ENCODE measurements at places on chromosomes 12 and 14. TPM values are rescaled to one million over a fixed set of nuclear protein-coding genes. Genes with fewer than 3 reads are reported as not detected.

PTGER2 gene
- 7.2 TPM for total RNA-seq

SLC5A8 gene
- total RNA-seq: not detected

TAS2R10 gene
- 2.5 TPM for total RNA-seq

ART4 gene
- 2.3 TPM for total RNA-seq

GRCh38 chr12:88866881-88867280 lies 286.6 kb upstream of the KITLG start:
- DNase-seq: no peak

DNA sequence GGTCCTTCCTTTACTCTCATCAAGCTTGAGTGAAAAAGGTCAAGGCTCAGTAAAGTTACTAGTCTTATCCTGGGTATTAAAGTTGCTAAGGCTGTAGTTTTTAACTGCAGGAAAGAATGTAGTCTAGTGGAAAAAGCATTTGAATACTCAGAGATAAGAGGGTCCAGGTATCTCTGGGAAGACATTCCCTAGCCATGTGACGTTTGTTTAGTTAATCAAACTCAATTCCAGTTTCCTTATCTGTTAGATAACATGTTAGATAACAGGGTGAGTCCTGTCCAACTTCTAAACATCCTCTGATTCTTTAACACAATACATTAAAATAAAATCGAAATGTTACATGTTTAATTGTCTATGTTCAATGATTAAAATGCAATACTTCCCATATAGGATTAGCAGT lies 720.7 kb upstream of the LMO3 start:
- DNase-seq: no peak

DNA sequence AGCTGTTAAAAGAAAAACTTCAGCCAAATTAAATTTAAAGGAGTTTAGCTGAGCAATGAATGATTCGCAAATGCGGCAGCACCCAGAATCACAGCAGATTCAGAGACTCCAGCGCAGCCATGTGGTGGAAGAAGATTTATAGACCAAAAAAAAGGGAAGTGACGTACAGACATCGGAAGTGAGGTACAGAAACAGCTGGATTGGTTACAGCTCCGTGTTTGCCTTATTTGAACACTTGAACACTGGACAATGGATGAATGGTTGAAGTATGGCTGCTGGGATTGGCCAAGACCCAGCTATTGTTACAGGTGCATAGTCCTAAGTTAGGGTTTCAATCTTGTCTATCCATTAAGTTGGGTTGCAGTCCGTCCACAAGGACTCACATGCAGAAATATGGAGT lies 42.6 kb downstream of the GALNT8 start:
- no peak for DNase-seq

DNA sequence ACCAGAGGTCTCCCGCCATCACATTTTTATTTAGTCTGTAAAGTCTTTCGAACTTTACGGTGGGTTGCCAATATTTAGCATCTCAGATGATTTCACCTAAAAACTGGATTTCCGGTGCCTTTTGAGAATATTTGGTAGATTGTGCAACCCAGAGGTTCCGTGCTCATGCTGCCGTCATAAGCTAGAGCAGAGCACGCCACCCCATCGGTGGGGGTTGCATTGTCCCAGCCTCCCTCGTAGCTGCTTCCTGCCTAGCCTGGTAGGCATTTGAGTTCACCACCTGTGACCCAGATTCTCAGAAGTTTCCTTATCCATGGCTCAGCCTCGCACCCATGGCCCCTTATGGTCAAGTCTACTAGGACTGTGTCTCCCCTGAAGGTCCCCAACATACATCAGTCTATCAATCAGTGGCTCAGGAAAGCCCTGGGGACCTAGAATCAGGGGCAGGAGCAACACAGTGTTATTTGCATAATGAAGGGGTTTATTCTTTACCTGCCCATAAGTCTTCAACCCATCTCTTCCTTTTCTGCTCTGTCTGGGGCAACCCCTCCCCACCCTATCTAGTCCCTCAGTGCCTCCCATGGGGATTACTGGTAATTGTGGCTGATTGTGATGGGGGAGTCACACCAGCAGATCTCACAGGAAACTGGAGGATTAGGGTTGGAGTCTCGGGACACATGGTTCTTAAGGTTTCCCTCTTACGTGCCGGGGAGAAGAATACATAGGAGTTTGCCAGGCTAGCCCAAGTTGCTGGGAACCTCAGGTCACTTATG lies 152.3 kb downstream of the PHETA1 start:
- DNase-seq: no peak

DNA sequence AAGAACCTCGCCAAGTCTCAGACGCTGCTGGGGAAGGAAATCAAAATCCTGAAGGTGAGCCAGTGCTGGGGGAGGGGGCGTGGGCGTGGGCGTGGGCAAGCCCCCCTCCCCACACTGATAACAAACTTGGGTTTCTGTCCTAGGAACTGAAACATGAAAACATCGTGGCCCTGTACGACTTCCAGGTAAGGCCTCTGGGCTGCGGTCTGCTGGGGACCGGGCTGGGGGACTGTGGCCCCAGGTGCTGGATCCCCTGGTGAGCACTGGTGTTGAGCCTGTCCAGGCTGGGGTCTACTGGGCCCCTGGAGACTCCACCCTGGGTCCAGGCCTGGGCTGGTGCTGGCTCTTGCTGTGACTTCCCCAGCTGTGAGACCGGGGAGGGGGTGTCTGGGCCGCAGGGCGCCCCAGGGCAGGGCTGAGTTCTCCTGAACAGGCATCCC lies 1.2 kb downstream of the ULK1 start:
- DNase-seq: no peak

- DNase-seq: no peak
Measured at GRCh38 chr12:106490264-106490663, 92.5 kb upstream of the RFX4 start.

GRCh38 chr14:67567654-67568053 lies 32.4 kb downstream of the PIGH start:
- no peak for DNase-seq

- DNase-seq: no peak
Measured at GRCh38 chr12:25518512-25518911, 34.6 kb downstream of the LMNTD1 start.

GRCh38 chr12:132211326-132211725 lies 67.1 kb downstream of the NOC4L start:
- DNase-seq: no peak

DNA sequence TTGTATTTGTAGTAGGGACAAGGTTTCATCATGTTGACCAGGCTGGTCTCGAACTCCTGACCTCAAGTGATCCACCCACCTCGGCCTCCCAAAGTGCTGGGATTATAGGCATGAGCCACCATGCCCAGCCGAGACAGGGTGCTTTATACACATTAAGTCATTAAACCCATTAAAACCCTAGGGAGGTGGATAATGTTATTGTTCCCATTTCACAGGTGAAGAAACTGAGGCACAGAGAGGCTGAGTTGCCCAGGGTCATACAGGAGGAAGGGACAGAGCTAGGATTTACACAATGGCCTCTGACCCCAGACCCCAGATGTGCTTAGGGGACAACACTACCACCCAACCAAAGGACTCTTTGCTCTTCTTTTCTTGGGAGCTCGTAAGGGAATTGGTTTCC lies 51.0 kb upstream of the RIN3 start:
- no peak for DNase-seq

- DNase-seq: no peak
Measured at GRCh38 chr12:129009833-129010622, 156.8 kb downstream of the GLT1D1 start.

- peak; percentile 77 for DNase-seq
Measured at GRCh38 chr14:104138098-104138717, at the start of gene KIF26A. KIF26A (plus strand) TSS chr14:104138587; CDS start chr14:104138723, 136 bp downstream.

GRCh38 chr12:100372853-100373640 lies 16.2 kb downstream of the SLC17A8 start:
- no peak for DNase-seq

GRCh38 chr12:50282721-50283228 lies 545 bp downstream of the LIMA1 start:
- no peak for DNase-seq

DNA sequence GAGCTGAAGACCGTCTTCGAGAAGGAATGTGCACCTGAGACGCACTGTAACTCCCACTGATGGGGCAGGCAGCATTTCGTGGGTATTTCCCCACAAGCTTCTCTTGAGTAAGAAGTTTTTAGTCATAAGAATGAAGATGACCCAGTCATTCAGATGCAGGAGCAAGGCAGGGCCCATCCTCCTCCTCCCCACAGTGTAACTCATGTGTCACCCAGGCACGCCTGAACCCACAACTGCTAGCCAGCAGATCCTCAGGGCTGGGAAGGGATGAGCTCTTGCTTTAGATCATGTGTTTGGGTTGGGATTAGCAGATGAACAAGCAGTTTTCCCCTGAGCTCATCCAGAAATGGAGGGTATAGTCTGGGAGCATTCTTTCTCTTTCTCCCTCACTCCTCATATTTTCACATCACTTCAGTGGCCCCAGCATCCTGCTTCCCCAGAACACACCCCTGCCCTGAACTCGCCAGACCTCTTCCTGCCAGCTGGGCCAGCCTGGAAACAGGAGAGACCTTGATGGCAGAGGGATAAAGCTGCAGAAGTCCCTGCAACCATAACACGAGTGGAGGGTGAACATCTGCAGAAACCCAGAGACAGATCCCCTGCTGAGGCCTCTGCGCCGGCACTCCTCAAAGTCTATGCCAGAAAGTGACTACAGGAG lies 73.3 kb downstream of the B4GALNT3 start:
- no peak for DNase-seq

GRCh38 chr14:101185946-101186345 lies 282.4 kb upstream of the RTL1 start:
- DNase-seq: no peak

GRCh38 chr12:14950421-14950820 lies 11.0 kb downstream of the ARHGDIB start:
- no peak for DNase-seq

DNA sequence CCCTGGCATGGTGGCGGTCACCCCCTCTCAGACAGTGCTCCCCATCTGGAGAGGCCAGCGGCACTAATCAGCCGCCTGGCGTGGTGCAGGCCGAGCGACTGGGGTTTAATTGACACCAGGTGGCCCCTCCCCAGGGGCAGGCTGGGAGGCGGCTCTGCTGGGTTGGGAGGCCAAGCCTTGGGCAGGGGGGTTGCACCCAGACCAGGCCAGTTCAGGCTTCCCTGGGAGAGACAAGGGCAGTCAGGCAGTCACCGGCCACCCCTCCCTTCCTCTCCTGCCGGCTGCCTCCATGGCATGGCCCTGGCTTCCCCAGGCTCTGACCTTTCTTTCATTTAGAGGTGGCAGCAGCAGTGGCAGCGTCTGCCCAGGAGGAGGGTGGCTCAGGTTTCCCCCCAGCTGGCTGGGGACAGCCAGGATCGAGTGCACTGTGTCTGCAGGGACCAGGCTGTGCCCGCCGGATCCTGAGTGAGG lies 78.1 kb upstream of the NOS1 start:
- no peak for DNase-seq

DNA sequence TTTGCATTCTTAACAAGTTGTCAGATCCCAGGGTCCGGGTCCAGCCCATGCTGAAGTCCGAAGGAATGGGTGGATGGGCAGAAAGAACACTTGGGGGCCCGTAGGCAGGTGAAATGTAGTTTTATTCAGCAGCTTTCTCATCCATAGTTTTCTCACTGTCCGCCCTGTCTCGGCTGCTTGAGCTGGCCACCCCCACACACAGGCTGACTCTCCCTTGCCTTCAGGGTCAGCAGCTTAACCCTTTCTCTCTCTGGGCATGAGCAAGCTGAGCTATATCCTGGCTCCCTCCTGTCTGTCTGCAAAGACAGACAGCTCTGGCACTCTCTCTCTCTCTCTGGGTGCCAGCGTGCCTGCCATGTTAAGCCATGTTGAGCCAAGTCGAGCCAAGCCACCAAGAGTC lies 163.9 kb downstream of the PTCSC3 start:
- no peak for DNase-seq

- no peak for DNase-seq
Measured at GRCh38 chr12:11693601-11694000, 44.1 kb downstream of the ETV6 start.

DNA sequence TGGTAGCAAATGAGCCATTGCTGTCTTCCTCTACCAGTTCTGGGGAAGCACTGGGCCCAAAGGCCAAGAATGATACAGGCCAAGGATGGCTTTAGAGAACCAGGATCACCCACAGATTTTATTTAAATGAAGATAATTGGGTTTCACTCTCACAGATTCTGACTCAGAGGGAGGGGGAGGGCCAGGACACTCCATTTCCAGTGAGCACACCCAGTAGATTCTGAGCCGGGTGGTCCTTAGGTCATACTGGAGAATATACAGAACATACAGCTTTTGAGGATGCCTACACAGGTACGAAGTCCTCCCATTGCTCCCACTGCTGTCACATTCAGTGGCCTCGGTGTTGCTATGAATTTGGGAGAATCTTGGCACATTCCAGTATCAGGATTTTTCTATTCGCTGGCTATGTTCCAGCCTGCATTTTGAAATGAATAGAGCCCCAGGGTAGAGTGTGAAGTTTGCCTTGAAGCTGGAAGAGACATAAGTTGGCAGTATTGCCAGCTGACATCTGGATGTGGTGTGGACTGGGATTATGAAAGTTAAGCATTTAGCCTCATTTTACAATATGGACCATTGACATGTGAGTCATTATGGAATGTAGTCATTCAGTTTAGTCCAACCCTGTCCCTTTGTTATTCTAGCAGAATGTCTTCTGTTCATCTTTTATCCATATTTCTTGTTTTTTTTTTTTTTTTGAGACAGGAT lies 45.8 kb upstream of the POC1B start:
- no peak for DNase-seq

DNA sequence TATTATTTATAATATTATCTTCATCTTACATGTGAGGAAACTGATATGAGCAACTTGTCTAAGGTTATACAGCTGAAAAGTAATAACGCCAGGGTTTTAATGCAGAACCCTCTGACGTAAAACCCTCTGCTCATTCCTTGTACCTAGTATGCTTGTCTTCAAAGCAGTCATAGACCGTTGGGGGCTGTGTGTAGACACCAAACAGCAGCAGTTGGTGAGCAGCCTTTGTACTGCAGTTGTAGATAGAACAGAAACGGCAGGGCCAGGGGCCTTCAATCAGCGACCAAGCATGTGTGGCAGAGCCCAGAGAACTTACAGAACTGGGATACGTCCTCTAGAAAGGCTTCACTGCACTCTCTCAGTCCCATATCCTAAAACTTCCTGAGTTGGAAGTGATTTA lies 28.1 kb downstream of the EVL start:
- no peak for DNase-seq

- DNase-seq: no peak
Measured at GRCh38 chr12:1173781-1174617, 183.0 kb downstream of the ERC1 start.

DNA sequence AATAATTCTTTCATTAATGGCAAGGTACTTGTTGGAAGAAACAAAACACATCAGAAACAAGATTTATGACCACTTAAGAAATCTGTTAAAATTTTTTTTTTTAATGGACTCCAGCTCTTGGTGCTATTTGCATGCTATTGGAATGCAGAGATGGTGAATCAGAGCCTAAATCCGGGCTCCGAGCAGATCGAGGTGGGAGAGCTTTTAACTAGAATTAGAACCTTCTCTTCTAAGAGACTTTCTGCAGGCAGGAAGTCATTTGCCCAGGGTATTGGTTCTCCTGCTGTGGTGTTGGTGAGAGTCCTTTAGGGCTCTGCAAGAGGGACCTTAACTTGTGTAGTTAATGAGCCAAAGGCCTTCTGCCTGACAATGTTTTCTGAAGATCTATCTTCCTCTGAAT lies 419.4 kb downstream of the SNAPC1 start:
- no peak for DNase-seq

All from mesothelial cell of epicardium (in vitro differentiated cells).